ENCODE measurements at places on chromosomes 16 and 17. TPM values are rescaled to one million over a fixed set of nuclear protein-coding genes. Genes with fewer than 3 reads are reported as not detected.

TRIM37 gene
- 24.8 TPM for polyA plus RNA-seq

- no peak for DNase-seq
Observed at GRCh38 chr17:57523926-57524632, 221.0 kb downstream of the CCDC182 start.

- DNase-seq = no peak
Observed at GRCh38 chr17:5257124-5257523, 22.5 kb upstream of the SCIMP start.

PLA2G10 gene
- polyA plus RNA-seq = 1.2 TPM

DNA sequence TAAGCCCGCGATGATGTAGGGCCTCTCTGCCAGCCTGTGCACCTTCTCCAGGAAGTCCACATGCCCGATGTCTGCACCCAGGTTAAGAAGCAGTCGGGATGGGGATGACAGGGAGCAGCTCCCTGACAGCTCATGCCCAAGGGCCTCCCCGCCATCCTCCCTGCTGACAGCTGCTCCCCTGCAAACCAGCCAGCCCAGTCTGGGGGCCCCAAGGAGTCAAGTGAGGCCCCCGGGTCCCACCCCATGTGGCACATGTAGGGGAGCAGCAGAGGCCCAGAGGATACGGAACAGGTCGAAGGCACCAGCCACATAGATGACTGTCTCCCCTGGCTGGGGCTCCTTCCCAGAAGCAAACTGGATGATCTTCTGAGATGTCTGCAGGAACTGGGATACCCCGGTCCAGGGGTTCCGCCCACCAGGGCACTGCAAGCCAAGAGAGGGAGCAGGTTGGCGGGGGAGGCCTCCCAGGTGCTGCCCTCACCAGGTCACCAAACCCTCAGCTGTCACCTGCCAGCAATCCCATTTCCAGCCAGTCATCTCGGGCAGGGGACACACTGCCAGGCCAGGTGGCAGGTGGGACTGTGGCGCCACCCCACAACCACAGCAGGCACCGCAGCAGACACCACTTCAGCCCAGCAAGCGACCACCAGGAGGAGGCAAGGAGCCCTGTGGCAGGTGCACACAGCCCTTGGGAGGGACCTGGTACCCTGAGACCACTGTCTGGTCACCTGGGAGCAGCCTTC lies 4.6 kb downstream of the PCYT2 start:
- no peak for DNase-seq

CNTNAP4 gene
- 0.28 TPM for polyA plus RNA-seq

DNA sequence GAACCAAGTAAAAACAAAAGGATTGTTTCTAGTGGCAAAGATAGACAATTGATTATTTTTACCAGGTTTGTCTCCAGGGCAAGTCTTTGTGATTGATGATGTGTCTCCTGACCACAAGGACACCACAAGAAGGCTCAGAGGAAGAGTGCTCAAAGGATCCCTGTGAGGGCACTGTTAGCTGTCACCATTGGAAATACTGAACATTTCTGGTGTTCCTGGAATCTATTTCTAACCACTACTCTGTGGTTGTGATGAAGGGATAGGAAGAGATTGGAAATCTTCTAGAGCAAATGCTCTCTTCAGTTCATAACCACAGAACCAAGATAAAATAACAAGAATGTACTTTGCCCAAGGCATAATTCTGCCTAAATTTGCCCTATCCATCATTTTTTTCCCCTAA lies 15.3 kb downstream of the RNF43 start:
- DNase-seq = no peak

GRCh38 chr16:49834531-49835151 lies 21.3 kb downstream of the ZNF423 start:
- no peak for DNase-seq

DNA sequence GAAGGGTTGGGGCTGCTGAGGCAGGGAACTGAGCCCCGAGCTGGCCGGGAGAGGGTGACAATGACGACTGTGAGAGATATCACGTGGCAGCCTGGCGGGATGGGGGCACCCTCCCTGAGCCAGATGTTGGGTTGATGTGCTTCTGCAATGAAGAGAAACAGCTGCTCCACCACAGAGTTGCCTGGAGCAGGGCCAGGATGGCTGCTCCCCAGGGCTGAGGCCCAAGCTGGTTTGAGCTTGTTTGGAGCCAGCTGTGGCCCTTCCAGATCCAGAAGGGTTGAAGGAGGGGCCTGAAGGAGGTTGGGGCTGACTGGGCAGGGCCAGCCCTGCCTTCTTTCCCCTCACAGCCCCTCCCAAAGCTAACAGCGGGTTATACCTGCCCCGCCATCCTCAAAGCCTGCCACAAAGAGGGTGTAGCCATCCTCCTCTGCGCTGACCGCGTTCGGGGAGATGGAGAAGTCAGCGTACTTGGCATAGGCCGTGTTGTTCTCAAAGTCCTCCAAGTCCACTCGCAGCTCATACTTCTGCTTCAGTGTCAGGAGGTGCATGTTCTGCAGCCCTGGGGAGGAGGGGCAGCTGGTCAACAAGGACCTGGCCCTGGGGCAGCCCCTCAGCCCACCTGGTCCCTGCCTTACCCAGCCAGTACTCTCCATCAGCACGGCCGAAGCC lies 2.1 kb downstream of the MFAP4 start:
- peak; percentile 83 for DNase-seq

EPN3 gene
- 16.2 TPM for polyA plus RNA-seq

DNA sequence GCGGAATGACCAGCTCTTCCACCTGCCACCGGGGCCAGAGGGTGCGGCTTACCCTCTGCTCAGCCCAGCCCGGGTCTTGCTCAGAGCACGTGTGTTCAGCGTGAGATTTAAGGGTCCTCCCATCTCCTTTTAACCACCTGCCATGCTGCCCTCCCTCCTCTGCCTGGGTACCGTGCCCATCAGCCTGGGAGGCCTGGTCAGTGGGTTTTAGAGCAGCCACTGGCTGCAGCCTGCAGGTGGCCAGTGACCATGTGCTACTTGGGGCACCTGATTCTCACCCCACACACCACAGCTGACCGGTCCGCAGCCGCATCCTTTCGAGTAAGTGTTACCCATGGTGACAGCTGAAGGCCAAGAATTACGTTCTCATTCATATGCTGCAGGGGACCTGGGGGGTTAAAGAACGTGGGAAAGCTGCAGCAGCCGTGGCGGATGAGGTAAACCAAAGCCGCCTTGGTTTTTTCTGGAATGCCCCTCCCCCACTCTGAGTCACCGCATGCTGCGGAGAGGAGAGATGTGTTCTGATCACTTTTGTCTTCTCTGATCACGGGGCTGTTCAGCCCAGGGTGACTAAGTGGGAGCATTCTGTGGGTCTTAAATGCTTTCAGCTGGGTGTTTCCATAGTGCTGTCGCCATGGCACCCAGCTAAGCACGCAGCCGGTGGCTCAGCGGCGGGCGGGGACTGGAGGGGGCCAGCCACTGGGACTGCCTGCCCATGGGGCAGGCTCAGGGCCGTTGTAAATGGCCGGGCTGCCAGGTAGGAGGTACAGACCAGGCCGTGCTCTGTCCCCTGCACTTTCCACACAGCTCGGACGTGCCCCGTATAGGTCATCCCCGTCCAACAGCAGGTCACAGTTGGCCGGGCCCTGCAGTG lies 59.8 kb downstream of the BAIAP2 start:
- DNase-seq = peak; percentile 89

GRCh38 chr16:2071454-2072202 lies 23.8 kb downstream of the TSC2 start:
- DNase-seq = no peak

- peak; percentile 63 for DNase-seq
Observed at GRCh38 chr17:10772425-10773380, 31.2 kb downstream of the TMEM238L start.

CD2BP2 gene
- polyA plus RNA-seq = 54.6 TPM

- DNase-seq = peak; percentile 94
Observed at GRCh38 chr17:19448341-19449268, 37.6 kb downstream of the RNF112 start.

DNA sequence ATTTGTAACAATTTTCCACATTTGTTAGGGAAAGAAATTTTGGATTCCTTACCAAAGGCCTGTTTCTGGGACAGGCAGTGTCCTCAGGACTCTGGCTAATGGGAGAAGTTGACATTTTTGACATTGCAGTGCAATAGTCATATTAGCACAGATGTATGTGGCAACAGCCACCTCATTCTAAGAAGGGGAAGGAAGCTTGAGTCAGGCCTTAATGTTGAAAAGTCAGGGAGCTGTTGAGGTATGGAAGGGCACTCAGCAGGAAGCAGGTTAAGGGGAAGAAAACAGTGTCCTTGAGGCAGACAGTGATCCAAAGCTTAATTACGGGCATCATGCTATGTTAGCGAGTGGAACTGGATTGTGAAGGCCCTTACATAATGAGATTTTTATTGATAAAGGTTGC lies 20.9 kb downstream of the AKTIP start:
- no peak for DNase-seq

NFE2L1 gene
- 246 TPM for polyA plus RNA-seq

GRCh38 chr17:50691550-50692447 lies 15.9 kb downstream of the ANKRD40 start:
- no peak for DNase-seq

TMEM235 gene
- polyA plus RNA-seq = not detected

GRCh38 chr16:85209526-85210121 lies 97.4 kb upstream of the CIBAR2 start:
- DNase-seq = no peak

DNA sequence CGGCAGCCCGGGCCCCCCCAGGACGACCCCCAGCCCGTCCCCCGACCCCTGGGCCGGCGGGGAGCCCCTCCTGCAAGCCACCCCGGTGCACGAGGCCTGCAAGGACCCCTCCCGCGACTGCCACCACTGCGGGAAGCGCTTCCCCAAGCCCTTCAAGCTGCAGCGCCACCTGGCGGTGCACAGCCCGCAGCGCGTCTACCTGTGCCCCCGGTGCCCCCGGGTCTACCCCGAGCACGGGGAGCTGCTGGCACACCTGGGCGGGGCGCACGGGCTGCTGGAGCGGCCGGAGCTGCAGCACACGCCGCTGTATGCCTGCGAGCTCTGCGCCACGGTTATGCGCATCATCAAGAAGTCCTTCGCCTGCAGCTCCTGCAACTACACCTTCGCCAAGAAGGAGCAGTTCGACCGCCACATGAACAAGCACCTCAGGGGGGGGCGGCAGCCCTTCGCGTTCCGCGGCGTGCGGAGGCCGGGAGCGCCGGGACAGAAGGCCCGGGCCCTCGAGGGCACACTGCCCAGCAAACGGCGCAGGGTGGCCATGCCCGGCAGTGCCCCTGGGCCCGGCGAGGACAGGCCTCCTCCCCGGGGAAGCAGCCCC lies 15.6 kb upstream of the ZFPM1 start:
- no peak for DNase-seq

- no peak for DNase-seq
Observed at GRCh38 chr17:64480951-64481350, 15.9 kb downstream of the POLG2 start.

DNA sequence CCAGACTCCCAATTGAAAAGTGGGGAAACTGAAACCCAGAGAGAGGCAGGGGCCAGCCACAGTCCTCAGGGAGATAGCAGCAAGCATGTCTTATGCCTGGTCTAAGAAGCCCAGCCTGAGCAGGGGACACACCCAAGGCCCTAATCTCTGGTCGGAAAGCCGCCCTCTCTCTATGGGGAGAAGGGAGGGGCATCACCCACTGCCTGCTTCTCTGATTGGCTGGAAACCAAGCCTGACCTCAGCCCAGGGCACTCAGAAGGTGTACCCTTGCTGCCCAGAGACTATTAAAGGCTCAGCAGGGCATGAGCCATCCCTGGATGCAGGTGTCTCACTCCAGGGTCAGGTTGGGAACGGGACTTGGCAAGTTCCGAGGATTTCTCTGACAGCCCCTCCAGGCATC lies 5.7 kb upstream of the KRT13 start:
- no peak for DNase-seq

DNA sequence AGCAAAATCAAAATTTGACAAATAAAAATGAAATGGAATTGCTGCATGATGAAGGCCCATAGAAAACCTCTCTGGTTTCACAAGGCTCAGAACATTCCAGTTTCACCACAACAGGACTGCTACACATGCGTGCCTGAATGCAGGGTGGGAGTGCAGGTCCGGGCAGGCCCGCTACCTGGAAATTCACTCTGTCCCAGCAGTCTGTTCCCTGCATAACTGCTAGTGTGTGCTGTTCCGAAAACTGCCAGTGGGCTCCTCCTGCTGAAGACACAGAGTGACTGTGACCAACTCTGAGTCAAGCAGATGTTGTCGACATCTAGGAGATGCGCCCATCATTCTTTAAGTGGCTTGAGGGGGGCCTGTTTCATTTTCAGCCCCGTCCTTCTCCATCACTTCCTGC lies 284.8 kb upstream of the MAF start:
- no peak for DNase-seq

DNA sequence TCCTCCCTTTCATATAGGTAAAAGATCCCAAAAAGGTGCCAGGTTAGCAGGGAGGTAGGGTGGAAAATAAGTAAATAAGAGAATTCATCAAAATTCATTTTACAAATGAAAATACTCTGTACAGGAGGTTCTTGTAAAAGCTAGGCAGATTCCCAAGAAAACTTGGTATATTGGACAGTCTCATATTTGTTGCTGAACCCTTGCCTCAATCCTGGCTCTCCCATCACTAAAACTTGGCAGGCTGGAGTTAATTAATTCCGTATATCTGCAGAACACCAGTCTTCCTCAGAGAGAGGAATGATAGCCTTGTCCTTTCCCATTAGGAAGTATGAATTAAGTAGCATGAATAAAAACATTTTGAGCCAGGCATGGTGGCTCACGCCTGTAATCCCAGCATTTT lies 66.2 kb upstream of the MTMR4 start:
- no peak for DNase-seq

KRTAP4-1 gene
- not detected for polyA plus RNA-seq

CDRT4 gene
- polyA plus RNA-seq = 15.2 TPM

GRCh38 chr16:80794071-80794470 lies 10.3 kb downstream of the CDYL2 start:
- DNase-seq = no peak

ARL5C gene
- polyA plus RNA-seq = 0.44 TPM

RNF166 gene
- 22.2 TPM for polyA plus RNA-seq

DNA sequence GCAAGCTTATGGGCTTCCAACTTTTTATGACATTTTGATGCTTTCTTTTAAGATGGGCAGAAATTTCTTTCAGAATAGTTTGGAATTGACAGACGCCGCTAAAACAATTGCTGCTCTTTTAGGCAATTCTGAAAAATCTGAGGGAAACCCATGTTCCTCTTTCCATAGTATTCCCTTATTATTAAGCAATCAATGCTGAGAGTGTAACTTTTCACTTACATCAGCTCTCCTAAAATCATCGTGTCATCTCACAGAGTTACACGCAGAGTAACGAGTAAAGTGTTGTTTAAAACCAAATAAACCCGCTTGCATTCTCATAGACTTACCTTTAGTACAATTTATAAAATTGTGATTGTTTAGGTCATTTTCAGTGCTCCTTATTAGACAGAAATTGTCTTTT lies 150.6 kb downstream of the MAF start:
- DNase-seq = no peak

GRCh38 chr17:3804503-3804931 lies 3.5 kb upstream of the ITGAE start:
- no peak for DNase-seq

- DNase-seq = peak; percentile 14
Observed at GRCh38 chr16:1678500-1679098, 520 bp downstream of the JPT2 start.

- DNase-seq = no peak
Observed at GRCh38 chr16:16185095-16185494, 38.2 kb downstream of the ABCC6 start.

GRCh38 chr16:52861614-52862022 lies 191.1 kb downstream of the CHD9NB start:
- DNase-seq = peak; percentile 56

PRDM7 gene
- polyA plus RNA-seq = 0.74 TPM

GRCh38 chr17:9389111-9389527 lies 186.5 kb downstream of the STX8 start:
- DNase-seq = peak; percentile 30

SPATA22 gene
- 0.38 TPM for polyA plus RNA-seq

KRTAP1-5 gene
- polyA plus RNA-seq = not detected

HSD11B2 gene
- 44.9 TPM for polyA plus RNA-seq

HAS3 gene
- 4.6 TPM for polyA plus RNA-seq

- no peak for DNase-seq
Observed at GRCh38 chr17:17079336-17079735, 37.1 kb downstream of the MPRIP start.

All from renal pelvis (tissue), 12 donors.